ENCODE measurements at places on chromosomes 16 and 17.

GRCh38 chr16:84800158-84800978 is 19.4 kb upstream of the CRISPLD2 start:
- H3K27ac ChIP-seq = no peak overlapping the region
- no peaks in the 10 kb centered on the region for H3K27me3 ChIP-seq
- no peaks in the 10 kb centered on the region for H3K36me3 ChIP-seq
- peaks cover 2% of the 10 kb centered on the region for H3K4me1 ChIP-seq

DNA sequence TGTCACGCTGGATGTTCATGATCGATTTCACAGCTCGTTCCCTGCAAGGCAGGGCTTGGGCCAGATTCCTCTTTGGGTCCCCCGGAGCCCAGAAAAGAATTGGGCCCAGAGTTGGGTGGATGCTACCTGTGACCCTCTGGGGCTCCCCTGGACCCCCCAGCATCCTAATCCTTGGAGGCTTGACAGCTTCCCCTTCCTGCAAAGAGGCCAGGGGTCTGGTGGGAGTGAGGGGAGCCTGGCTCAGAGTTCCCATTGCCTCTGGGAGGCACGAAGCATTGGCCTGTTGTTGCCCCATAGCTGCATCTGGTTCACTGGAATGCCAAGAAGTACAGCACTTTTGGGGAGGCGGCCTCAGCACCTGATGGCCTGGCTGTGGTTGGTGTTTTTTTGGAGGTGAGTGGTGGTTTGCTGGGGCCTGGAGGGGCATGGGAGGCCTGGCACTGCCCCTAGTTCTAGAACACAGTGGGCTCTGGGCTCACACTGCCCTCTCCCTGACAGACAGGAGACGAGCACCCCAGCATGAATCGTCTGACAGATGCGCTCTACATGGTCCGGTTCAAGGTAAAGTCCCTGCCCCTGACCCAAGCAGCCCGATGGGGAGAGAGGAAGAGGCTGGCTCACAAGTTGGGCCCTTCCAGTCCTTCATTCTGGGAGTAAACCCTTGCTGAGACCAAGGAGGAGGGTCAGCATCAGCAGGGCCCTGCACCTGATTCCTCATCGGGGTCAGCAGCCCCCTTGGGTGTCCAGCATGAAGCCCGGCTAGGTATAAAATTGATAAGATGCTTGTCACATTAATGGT is 7.2 kb downstream of the CA7 start:
- no peaks in the 10 kb centered on the region for H3K36me3 ChIP-seq
- no peak overlapping the region for H3K4me3 ChIP-seq
- no peak for DNase-seq
- H3K27ac ChIP-seq = no peak overlapping the region
- peaks cover 54% of the 10 kb centered on the region for H3K27me3 ChIP-seq

DNA sequence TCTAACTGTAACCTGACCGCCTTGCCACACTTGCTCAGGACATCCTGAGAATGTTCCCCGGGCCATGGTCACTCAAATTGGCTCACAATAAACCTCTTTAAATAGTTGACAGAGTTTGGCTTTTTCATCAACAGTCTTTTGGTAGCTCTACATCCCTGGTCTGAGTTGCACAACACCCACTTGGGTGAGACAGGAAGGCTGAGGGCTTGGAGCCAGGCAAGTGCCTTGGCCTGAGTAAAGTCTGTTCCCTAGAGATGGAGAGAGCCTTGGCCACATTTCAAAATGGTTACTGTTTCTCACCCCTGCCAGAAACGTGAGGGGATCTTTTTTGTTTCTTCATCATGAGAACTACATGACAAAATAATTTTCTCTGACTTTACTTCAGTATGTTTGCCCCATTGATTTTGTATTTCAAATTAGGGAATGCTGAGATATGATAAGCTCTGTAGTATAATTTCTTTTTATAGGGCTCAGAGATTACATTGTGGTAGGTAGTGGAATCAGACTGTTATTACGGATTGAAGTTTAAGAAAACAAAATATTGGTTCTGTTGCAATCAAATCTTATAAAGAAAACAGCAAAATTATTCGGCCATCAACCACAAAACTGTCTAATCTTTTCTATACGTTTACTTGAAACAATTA is 53.9 kb upstream of the NETO2 start:
- H3K27me3 ChIP-seq = no peaks in the 10 kb centered on the region
- no peaks in the 10 kb centered on the region for H3K4me1 ChIP-seq
- no peaks in the 10 kb centered on the region for H3K36me3 ChIP-seq
- H3K27ac ChIP-seq = no peak overlapping the region

- no peaks in the 10 kb centered on the region for H3K36me3 ChIP-seq
- no peak for DNase-seq
- no peak overlapping the region for H3K4me3 ChIP-seq
- H3K4me1 ChIP-seq = peaks cover 2% of the 10 kb centered on the region
These were observed 140.5 kb downstream of the SSH2 start for GRCh38 chr17:29789196-29790170.

DNA sequence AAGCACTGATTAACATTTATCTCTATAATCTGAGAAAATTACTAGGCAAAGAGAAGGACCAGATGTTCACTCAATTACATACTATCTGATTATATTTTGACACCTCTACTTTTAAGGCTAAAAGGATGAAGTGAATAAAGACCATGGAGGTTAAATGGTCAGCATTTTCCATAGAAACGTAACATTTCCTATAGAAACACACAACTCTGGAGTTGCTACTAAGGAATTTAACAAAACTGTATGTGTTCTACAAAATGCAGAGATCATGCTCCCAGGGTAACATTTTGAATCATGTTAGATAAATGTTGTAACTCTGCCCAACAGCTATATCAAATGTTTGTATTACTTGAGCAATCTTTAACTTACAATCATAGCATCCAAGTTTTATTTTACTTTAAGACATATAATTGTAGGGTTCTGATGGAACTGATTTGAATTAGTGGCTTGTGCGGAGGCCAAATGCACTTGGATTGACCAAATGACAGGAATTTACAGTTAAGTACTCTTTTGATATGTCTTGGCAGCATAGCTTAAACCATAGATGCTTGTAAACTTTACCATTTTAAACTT is 97.7 kb downstream of the RPGRIP1L start:
- no peak overlapping the region for H3K4me3 ChIP-seq
- no peak for DNase-seq
- H3K4me1 ChIP-seq = no peaks in the 10 kb centered on the region

GRCh38 chr16:29700253-29700987 is 21.4 kb downstream of the QPRT start:
- no peak overlapping the region for H3K4me3 ChIP-seq
- no peaks in the 10 kb centered on the region for H3K4me1 ChIP-seq
- no peaks in the 10 kb centered on the region for H3K36me3 ChIP-seq
- H3K27ac ChIP-seq = no peak overlapping the region
- H3K27me3 ChIP-seq = peaks cover 10% of the 10 kb centered on the region

DNA sequence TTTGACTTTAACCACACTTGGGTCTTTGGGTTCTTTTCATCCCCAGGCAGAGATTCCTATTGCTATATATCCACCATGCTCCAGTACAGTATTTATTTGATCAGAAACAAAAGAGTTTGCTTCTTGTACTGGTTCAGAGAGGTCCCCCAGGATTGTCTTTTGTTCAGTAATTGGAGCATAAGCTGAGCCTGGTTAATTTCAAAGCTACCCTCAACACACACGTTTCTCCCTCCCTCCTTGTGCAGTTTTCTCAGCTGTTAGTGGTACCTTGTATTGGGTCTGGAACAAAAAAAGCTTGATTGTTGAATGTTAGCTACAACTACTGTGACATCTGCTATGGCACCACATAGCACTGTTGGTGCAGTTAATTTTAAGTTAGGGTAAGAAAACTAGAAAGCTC is 50.0 kb downstream of the NUP93 start:
- H3K4me1 ChIP-seq = peaks cover 3% of the 10 kb centered on the region
- no peak overlapping the region for H3K27ac ChIP-seq
- H3K27me3 ChIP-seq = no peaks in the 10 kb centered on the region
- DNase-seq = no peak

DNA sequence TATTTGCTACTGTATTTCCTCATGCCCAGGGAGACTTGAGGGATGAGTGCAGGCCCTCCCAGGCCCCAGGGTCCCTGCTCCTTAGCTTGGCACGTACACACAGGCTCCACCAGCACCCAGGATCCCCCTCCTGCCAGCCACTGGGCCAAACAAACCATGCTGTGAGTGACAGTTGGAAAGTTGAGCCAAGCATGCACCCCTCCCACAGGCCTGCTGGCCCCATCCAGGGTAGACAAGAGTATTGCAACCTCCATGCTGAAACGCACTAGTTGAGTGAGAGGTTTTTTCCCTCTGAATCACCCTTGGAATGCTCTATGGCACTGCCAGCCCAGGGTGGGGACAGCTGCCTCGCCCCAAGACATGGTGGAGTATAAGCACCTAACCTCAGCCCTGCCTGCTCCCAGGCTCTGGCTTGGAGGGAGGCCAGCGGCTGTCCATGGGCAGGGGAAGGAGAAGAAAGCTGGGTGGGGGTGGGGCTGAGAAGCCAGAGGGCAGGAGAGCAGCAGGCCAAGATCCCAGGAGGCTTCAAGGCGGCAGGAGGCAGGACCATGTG is 49.6 kb downstream of the PITPNM3 start:
- peaks cover 30% of the 10 kb centered on the region for H3K4me1 ChIP-seq
- no peak overlapping the region for H3K4me3 ChIP-seq
- H3K36me3 ChIP-seq = no peaks in the 10 kb centered on the region
- no peak for DNase-seq
- no peaks in the 10 kb centered on the region for H3K27me3 ChIP-seq
- no peak overlapping the region for H3K27ac ChIP-seq

DNA sequence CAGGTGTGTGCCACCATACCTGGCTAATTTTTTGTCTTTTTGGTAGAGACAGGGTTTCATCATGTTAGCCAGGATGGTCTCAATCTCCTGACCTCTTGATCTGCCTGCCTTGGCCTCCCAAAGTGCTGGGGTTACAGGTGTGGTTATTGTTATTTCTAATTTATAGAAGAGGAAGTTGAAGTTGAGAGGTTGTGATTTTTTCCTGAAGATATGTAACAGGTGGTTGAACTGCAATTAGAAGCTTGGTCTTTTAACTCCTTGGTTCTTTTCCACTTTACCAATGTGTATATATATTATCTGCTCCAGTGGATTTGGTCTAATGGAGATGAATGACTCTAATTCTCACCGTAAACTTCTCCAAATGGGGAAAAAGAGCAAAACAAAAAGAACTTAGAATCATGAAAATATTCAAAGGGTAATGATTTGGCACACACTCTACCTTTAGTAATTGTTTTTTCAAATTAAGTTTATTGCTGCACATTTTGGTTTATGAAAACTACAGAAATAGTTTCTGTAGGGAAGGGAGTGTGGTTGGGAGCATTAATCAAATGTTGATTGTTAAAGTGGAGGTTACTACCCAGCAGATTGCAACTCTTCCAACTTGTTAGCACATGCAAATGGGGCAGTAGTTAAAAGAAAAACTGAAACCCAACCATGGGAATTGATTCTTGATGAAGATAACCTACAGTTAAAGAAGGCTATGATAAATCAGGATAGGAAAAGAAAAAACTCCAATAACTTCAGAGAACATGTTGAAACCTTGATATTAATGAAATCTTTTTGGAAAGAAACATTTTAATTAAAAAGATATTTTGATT is 1.8 kb upstream of the KRT10 start:
- no peak for DNase-seq
- H3K4me3 ChIP-seq = no peak overlapping the region
- no peaks in the 10 kb centered on the region for H3K27me3 ChIP-seq
- H3K36me3 ChIP-seq = peaks cover 2% of the 10 kb centered on the region
- no peak overlapping the region for H3K27ac ChIP-seq
- H3K4me1 ChIP-seq = peaks cover 10% of the 10 kb centered on the region

GRCh38 chr17:2598166-2598565 is 4.7 kb downstream of the PAFAH1B1 start:
- H3K36me3 ChIP-seq = no peaks in the 10 kb centered on the region
- DNase-seq = peak; percentile 70
- H3K4me3 ChIP-seq = no peak overlapping the region
- peaks cover 4% of the 10 kb centered on the region for H3K4me1 ChIP-seq
- H3K27ac ChIP-seq = no peak overlapping the region

GRCh38 chr16:69508033-69508755 is 57.6 kb upstream of the NFAT5 start:
- no peaks in the 10 kb centered on the region for H3K27me3 ChIP-seq
- no peak overlapping the region for H3K27ac ChIP-seq
- no peaks in the 10 kb centered on the region for H3K4me1 ChIP-seq
- H3K36me3 ChIP-seq = no peaks in the 10 kb centered on the region
- DNase-seq = no peak
- no peak overlapping the region for H3K4me3 ChIP-seq
